ENCODE measurements at places on chromosomes 7 and 10.

- DNase-seq = no peak
Measured at GRCh38 chr10:44195112-44196007, 189.5 kb downstream of the CXCL12 start.

DNA sequence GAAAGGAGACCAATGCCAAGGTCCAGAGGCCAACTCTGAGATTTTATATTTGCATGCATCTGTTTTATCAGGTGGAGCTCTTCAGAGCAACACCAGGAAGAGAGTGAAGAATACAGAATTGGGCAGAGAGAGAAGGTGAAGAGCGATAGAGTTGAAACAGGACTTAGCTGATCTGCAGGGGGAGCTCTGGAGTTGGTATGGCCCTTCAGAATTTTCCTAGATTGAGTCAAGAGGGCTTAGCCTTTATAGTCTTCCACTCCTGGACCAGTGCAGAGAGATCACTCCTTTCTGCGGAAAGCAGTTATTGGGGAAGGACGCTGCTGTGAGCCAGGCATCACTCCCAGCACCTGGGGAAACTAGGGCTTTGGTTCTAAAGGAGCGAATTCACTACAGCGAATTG is 105.0 kb upstream of the DGKB start:
- DNase-seq = no peak

DNA sequence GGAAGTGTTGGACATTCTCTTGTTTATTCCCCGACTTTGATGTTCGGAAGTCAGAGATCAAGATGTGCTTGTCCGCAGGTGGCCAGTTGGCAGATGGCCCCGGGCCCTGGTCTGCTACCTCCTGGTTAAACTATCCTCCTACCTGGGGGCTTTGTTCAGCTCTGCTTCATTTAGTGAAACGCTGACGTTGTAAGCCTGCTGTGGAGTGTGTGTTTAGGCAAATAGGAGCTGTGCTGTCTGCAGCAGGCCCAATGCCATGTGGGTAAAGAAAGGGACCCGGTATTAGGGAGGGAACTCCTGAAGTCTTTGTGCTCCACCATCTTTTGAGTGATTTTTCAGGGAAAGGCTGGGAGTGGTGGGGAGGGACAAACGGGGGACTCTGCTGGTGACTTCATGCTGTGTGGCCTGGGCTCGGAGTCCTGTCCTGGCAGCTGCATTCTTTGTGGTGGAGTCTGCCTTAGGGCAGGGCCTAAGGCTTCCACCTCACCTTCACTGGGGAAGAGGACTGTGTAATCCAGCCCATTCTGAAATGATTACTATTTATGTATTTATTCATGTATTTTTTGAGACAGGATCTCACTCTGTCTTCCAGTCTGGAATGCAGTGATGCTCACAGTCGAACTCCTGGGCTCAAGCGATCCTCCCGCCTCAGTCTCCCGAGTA is 171.1 kb upstream of the KLF6 start:
- DNase-seq = no peak

GRCh38 chr7:69399401-69399800 is 198.9 kb upstream of the AUTS2 start:
- no peak for DNase-seq

DNA sequence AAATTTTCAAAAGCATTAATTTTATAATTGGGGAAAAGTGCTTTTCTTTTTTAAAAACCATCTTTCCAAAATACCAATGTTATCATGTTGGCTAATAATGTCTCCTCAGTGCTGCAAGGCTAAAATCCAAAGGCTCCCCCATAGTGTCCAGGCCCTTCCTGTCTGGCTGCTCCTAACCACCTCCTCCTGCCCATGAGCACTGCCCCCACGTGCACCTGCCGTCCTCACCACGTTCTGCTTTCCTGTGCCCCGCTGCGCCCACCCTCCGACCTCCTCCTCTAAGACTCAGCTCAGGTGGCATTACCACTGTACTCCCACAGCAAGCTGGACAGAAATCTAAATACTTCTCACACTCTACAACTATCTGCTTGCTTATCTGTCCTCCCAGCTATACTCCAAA is 17.7 kb downstream of the PAXIP1 start:
- DNase-seq = no peak

- no peak for DNase-seq
Measured at GRCh38 chr7:30249986-30250774, 34.2 kb upstream of the ZNRF2 start.

GRCh38 chr7:55533050-55533728 is 39.1 kb downstream of the VOPP1 start:
- peak; percentile 42 for DNase-seq

GRCh38 chr10:1115607-1115955 is 59.4 kb downstream of the WDR37 start:
- DNase-seq = no peak

DNA sequence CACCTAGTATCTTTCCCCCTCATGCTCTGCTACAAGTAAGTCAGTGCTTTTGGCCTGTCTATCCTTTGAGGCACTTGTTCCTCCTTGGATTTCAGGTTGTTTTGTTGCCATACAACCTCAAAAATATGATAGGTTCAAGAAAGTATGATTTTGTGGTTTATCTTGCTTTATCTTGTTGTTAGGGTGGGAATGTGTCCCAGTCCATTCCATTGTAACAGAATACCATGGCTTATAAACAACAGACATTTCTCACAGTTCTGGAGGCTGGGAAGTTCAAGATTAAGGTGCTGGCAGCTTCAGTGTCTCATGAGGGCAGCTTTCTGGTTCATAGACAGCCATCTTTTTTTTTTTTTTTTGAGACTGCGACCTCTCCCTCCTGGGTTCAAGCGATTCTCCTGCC is 72.1 kb downstream of the TMEM270 start:
- no peak for DNase-seq

- DNase-seq = no peak
Measured at GRCh38 chr10:63677001-63677400, 155.8 kb downstream of the REEP3 start.

GRCh38 chr10:98242823-98243222 is 25.2 kb downstream of the LOXL4 start:
- DNase-seq = no peak

DNA sequence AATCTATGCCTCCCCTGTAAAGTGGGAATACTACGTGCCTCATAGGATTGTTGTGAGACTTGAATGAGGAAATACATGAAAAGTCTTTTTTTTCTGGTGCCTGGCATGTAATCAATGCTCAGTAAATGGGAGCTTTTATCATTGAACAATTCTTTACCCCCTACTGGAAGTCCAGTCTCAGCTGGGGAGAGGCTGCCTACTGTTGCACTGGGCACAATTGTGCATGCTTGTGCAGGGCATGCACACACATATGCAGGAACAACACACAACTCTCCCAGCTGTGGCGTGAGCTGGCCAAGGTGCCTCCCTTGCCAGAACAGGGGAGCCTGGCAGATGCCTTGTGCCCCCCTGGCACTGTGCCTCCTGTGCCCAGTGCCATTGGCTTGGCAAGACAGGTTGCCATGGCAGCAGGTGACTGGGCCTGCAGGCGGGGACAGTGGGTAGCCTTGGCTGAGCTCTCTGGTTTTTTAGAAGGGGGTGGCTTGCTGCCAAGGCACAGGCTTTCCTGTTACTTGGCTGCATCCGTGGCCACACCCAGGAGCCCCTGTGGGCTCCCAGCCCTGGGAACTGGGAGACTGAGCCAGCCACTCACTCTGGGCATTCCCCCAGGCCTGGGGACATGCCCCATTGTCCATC is 16.1 kb upstream of the PALD1 start:
- no peak for DNase-seq

GRCh38 chr10:132095403-132096113 is 29.8 kb downstream of the JAKMIP3 start:
- no peak for DNase-seq

DNA sequence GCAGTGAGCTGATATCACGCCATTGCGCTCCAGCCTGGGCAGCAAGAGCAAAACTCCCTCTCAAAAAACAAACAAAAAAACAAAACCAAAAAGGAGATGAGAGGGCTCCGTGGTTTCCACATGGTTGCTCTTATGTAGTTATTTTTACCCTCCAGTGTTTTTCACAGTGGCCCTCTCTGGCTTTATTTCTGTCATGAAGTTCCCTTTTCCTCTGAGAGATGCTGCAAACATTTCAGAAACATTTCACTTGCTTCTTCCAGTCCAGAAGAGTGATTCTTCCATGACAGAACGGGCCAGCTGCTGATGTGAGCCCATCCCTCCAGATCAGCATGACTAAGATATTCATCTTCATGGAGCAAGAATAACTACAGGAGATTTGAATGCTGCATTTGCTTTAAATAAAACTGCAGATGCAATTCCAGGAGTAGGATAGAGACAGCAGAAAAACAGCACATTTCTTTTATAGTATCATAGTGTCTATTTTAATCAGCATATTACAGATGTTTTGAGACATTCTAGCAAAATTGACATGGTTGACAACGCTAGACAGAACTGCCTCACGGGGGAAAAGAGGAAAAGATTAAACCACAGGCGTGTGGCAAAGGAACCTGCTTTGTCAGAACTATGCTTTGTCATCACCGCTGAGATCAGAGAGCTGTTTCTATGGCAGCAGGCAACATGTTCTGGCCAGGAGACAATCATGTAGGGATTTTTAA is 40.3 kb downstream of the NRCAM start:
- no peak for DNase-seq

- no peak for DNase-seq
Measured at GRCh38 chr10:30980951-30981616, 50.6 kb downstream of the ZNF438 start.

GRCh38 chr7:1246871-1247526 is 14.3 kb downstream of the UNCX start:
- DNase-seq = no peak

- no peak for DNase-seq
Measured at GRCh38 chr7:122135275-122135674, 8.8 kb downstream of the AASS start.

DNA sequence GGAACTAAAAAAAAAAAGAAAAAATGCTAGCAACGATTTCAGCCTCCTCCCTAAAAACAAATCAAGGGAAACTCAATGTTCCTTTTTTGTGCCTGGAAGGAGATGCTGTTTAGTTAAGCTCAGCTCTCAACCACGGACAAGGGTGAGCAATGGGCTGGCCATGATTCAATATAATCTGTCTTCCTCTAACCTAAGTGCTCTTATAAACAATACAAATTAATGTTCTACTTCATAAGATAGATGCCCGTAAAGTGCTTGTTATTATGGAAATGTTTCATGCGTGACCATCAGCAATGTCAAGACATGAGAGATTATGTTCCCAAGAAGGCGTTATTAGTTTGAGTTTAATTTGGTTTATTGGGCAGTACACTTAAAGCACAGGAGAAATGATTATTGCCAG is 320.3 kb downstream of the SFMBT2 start:
- DNase-seq = no peak

- DNase-seq = no peak
Measured at GRCh38 chr10:12540341-12540781, 191.0 kb downstream of the CAMK1D start.

DNA sequence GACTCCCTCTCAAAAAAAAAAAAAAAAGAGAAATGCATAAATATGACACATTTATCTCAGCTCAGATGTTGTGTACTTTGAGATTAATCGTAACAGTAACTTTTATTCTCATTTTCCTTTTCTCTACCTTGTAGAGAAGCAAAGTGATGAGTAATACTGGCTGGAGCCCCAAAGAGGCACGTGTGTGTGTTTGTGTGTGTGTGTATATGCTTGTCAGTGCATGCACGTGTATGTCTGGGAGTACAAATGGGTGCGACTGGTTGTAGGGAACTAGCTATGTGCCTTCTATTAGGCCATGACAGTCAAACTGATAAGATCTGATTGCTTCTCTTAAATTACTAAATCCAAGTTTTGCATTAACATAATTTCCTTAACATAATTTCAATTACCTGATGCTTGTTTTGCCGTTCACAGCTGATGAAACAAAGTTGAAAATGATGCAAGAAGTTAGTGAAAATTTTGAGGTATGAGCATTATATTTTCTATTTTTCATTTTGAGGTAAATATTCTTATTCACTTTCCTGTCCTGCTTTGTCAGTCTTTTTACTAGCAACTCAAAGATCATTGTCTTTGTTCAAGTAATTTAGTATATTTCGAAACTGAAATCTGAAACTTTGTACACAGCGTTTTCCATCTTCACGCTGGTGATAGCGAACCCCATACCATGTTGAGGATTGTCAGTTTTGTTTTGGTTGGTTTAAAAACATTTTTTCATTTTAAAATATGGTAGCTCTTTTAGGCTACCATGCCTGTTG is 3.4 kb downstream of the TRRAP start:
- no peak for DNase-seq

DNA sequence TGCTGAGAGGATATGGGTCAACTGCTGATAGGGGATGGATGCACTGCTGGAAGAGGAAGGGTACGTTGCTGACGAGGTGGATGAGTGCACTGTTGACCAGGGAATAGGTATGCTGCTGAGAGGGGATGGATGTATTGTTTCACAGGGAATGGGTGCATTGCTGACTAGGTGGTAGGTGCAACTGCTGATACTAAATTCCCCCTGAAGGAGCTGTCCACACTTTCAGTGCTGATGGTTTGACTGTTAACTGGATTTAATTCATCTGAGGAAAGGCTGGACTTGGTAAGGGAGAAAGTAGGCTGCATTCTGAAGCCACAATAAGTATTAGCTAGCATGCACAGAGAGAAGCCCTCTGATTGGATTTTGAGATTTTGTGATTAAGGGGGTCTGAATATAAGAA is 1196.8 kb upstream of the PHF14 start:
- DNase-seq = no peak

- no peak for DNase-seq
Measured at GRCh38 chr10:29328983-29329382, 40.1 kb downstream of the LYZL1 start.

DNA sequence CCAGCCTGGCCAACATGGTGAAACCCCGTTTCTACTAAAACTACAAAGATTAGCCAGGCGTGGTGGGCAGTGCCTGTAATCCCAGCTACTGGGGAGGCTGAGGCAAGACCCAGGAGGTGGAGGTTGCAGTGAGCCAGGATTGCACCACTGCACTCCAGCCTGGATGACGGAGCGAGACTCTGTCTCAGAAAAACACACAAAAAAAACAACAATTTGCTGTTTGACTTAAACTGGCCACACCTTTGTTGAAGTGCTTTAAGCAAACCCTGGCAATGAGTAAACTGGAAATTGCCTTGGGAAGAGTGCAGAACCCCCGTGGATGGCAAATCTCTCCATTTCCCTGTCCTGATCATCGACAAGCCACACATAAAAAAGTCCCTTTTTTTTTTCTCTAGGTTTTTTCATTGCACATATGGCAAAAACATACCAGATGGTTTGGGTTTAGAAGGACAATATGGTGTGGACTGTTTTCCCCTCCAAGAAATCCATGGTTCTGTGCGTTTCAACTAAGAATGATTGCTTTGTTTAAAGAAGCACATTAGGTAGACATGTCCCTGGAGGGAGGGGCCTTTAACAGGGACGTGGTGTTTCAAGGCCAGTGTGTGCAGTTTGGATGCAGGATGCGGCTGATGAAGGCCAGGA is 76.9 kb downstream of the NRP1 start:
- no peak for DNase-seq

GRCh38 chr10:13953371-13953770 is 366.6 kb downstream of the PRPF18 start:
- DNase-seq = no peak

GRCh38 chr10:24318517-24318916 is 109.6 kb downstream of the KIAA1217 start:
- no peak for DNase-seq
